ENCODE measurements at places on chromosomes 7 and 10.

GRCh38 chr7:105035349-105035748 lies 21.3 kb downstream of the KMT2E start:
- DNase-seq = no peak

DNA sequence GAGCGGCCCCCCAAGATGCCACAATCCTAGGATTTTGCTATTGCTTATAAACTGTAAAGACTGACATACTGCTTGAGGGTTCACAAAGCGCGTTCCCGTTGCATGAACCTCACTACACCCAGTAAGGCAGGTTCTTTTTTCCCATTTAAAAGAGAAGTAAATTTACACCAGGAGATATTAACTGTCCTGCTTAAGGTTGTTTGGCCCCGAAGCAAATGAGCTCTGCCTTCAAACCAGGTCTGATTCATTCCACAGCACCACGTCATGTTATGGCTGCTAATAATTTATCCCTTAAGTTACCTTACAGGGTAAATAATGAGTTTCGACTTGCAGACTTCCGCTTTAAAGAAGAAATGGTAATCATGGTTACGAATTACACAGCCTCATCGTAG lies 559 bp upstream of the FKBP14 start:
- DNase-seq = peak; percentile 25

- no peak for DNase-seq
These were observed 499.1 kb downstream of the KCNMA1 start for GRCh38 chr10:77138541-77138940.

GRCh38 chr10:34479520-34480179 lies 335.4 kb downstream of the PARD3 start:
- DNase-seq = no peak

DNA sequence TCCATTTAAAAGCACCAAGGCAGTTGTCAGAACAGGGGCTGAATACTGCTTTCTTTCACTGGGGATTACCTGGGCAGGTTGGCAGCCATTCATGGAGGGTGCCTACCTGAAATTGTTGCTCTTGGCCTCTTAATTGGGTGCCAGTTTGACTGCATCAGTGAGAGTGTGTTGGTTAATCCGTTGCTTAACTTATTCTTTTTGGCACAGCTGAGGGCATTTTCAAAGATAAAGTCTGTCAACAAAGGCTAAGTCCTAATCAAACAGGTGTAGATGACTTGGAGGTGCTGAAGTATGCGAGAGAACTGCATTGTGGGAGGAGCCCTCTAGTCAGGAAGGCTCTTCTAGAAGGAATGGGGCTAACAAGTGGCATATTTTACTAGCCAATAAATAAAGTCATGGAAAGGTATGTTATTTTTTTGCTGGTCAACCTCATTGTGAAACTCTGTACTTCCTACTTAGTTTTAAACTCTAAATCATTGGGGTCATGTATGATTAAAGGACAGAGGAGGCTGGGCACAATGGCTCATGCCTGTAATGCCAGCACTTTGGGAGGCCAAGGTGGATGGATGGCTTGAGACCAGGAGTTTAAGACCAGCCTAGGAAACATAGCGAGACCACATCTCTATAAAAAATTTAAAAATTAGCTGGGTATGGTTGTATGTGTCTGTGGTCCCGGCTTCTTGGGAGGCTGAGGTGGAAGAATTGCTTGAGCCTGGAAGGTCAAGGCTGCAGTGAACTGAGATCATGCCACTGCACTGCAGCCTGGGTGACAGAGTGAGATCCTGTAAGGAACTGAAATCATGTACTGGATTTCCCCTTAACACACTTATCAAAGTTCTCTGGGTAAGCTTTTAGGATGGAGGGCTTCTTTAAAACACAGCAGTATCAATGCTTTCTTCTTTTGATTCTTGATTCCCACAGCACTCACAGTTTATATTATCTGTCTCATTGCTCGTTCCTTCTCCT lies 134.1 kb downstream of the LRMDA start:
- DNase-seq = no peak

All from AG10803 (cell line).